Spinal cord (tissue), 10 donors: ENCODE measurements at places on chromosomes 7 and 10.

GRCh38 chr10:22605168-22605567, 109.2 kb downstream of the PIP4K2A start:
- DNase-seq = no peak

GRCh38 chr10:60363187-60363586, 26.5 kb downstream of the ANK3 start:
- no peak for DNase-seq

DNA sequence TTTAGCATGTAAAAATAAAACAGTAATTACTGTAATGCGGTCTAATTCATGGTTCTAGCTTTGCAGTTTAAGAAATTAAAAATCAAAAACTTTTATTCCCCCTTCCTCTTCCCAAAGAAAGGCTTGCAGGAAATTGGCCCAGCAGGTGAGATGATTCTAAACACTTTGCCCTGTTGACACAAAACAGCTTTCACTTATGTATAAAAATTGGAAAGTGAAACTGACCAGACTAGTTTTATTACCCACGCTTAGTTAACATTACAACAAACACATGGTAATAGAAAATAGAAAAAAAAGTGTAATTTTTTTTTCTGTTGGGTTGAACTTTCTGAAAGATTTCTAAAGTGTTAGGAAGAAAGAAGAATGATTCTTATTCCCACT, 1.2 kb upstream of the CCDC6 start:
- no peak for DNase-seq

GRCh38 chr10:13775786-13776775, 189.3 kb downstream of the PRPF18 start:
- no peak for DNase-seq

- DNase-seq = no peak
Observed at GRCh38 chr7:34081935-34082334, 176.6 kb downstream of the BMPER start.

DNA sequence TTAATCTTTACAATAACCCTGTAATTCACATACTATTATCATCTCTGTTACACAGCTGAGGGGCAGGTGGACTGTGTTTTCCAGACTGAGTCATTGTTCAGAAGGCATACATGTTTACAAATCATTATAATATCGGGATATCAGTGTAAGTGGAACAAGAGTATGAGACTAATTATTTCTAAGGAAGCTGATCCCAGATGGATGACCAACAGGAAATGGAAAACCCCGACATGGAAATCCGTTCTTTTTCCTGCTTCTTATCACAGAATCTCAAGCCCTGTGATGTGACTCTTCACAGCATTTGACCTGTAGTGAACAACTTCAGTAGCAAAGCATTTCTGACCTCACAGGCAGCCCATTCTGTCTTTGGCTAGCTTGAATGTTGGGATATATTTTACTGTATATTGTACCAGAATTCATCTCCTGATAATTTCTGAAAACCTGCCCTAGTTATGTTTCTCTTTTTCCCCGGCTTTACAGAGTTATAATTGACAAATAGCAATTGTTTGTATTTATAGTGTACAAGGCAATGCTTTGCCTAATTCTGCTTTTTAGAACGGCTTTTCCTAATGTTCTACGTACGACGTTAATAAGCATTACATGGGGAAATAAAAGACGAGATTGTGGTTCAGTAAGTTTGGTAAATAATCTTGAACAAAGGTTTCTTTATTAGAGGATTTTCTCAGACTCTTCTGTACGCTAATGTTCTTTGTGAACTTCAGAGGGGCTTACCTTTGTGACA, 78.6 kb upstream of the SYPL1 start:
- DNase-seq = no peak

GRCh38 chr7:378041-378420, 88.1 kb downstream of the FOXL3 start:
- no peak for DNase-seq

GRCh38 chr10:90148116-90148855, 446.9 kb downstream of the KIF20B start:
- DNase-seq = no peak
